ENCODE measurements at places on chromosomes 5 and 9. TPM values are rescaled to one million over a fixed set of nuclear protein-coding genes. Genes with fewer than 3 reads are reported as not detected.

The PDE6A gene
- 0.02 TPM for total RNA-seq

The KIF12 gene
- total RNA-seq = 0.12 TPM

The PFN3 gene
- total RNA-seq = not detected

The ELAVL2 gene
- total RNA-seq = 21.6 TPM
